ENCODE measurements at places on chromosomes 12 and 14.

GRCh38 chr12:124510301-124510970 lies 57.0 kb downstream of the NCOR2 start:
- DNase-seq = peak; percentile 53

- DNase-seq = no peak
These were observed 41.6 kb downstream of the TRHDE start for GRCh38 chr12:72313806-72314205.

- no peak for DNase-seq
These were observed 62.1 kb downstream of the ZFC3H1 start for GRCh38 chr12:71601546-71601945.

DNA sequence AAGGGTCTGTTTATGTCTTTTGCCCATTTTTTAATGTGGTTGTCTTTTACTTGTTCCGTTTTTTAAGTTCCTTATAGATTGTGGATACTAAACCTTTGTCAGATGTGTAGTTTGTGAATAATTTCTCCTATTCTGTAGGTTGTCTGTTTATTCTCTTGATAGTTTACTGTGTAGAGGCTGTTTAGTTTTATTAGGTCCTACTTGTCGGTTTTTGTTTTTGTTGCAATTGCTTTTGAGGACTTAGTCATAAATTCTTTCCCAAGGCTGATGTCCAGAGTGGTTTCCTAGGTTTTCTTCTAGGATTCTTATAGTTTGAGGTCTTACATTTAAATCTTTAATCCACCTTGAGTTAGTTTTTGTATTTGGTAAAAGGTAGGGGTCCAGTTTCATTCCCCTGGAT lies 33.9 kb downstream of the SLC39A9 start:
- DNase-seq = no peak

Measured in HuH-7 (cell line).